ENCODE measurements at places on chromosomes 7 and 10.

DNA sequence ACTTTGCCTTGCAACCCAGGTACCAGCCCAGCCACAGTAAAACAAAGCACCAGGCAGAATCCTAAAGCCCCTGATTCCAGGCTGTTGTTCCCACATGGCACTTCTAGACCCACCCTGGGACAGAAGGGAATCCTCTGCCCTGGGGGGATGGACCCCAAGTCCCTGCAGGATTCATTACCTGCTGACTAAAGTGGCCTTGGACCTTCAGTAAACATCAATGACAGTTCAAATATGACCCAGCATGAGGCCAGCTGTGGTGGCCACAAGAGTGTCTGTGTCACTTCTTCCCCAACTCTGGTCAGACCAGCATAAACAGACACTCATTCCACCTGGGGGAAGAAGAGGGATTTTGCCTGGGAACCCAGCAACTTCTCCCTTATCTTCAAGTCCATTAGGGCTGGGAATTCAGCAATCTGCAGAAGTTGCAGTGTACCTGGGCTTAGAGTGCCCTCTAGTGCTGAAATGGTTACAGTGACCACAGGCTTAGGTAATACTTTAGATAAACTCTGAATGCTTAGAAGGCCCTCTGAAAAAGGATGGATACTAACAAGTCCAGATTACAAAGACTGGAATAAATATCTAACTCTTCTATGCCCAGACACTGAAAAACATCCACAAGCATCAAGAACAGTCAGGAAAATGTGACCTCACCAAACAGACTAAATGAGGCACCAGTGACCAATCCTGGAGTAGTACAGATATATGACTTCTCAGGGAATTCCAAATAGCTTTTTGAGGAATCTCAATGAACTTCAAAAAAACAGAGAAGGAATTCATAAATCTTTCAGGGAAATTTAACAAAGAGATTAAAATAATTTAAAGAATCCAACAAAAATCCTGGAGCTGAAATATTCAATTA is 108.5 kb upstream of the TMEM168 start:
- DNase-seq = no peak

DNA sequence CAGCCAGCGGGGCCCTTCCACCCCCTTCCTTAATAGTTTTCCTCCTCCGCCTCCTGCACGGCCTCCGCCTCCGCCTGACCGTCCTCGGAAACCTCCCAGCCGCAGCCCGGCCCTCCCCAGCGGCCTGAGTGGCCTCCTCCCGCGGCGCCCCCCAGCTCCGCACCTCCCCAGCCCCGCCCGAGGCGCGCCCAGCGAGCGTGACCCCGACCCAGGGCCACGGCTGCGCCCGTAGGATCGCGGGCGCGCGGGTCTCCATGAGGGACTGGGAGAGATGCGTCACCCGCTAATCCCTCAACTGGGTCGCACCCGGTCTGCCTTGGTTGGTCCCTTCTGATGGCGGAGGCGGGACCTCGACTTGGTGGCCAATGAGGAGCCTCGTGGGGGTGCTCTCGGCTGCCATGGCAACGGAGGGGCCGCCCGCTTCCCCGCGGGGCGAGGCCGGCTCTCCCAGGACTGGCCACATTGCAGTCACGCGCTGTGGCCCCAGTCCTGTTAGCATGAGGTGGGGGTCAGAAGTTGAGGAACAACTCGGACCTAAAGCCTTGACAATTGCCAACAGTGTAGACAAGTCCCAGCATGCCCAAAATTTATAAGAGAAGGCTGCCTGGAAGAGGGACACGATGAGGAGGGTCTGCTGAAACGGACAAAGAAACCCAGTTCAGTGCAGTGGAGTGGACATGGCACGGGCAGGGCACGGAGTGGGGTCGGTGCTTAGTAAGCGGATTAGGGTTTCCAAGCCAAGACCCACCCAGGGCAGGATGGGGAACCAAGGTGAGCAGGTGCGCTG is 24.3 kb downstream of the DDIT4 start:
- DNase-seq = no peak

DNA sequence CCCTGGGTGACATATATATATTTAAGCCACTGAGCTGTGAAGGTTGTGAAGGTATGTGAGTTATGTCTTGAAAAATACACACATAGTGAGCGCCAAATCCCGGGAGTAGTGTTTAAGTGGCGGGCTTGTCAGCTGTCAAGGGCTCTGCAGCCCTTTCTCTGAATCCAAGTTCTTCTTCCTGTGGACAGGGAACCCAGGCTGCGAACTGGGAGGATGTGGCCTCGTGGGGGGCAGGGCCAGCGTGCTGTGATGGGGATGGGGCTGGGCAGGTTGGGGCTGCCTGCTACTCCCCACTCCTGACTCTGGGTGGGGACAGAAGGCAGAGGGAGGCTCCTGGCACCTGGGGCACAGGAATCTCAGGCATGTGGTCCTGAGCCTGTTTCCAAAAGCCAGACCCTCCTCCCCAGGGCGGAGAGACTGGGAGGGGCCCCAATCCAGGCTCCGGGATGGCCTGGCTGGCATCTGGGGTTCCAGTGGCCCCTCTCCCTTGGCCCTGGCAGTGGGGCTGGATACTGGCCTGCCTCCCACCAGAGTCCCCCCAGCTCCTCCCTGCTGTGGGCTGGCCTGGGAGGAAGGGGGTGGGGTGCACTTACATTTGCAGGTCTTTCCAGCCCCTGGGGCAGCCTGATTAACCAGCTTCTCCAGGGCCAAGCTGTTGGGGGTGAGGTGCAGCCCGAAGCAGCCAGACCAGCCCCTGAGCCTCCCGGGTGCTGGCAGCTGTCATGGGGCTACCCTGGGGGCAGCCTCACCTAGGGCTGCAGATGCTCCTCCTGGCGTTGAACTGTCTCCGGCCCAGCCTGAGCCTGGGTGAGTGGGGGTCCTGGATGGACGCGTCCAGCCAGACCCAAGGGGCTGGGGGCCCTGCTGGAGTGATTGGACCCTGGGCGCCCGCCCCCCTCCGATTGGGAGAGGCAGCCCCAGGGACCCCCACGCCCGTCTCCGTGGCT is at the start of gene UPK3B:
Gene UPK3B, plus strand, starts transcription at position 622 of the 947 bp plus-strand sequence. Its CDS starts 101 bp downstream, at position 723.
- DNase-seq = no peak

DNA sequence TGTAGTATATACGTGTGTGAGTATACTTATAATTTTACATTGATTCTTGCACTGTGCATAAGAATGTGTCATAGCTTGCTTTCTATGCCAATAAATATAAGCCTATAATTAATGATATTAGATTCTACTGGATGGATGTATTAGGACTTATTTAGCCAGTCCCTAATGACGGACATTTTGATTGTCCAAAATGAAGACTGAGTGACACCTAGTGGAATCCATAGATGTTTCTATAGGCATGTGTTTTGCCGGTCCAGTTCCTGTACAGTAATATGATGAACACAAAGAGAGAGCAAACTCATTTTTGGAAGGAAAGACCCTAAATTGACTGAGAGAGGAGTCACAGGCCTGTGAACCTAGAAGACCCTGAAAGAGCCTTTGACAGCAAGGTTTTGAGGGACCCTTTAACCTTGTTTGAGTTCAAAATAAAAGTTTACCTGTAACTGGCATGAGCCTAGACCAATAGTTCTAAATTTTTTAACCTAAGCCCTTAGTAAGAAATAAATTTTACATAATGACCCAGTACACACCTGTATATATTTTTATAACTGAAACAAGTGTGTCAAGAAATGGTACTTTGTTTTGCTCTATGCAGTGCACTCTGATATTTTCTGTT is 42.4 kb upstream of the AGBL3 start:
- no peak for DNase-seq

GRCh38 chr7:45682358-45682735 is 108.2 kb downstream of the ADCY1 start:
- no peak for DNase-seq

DNA sequence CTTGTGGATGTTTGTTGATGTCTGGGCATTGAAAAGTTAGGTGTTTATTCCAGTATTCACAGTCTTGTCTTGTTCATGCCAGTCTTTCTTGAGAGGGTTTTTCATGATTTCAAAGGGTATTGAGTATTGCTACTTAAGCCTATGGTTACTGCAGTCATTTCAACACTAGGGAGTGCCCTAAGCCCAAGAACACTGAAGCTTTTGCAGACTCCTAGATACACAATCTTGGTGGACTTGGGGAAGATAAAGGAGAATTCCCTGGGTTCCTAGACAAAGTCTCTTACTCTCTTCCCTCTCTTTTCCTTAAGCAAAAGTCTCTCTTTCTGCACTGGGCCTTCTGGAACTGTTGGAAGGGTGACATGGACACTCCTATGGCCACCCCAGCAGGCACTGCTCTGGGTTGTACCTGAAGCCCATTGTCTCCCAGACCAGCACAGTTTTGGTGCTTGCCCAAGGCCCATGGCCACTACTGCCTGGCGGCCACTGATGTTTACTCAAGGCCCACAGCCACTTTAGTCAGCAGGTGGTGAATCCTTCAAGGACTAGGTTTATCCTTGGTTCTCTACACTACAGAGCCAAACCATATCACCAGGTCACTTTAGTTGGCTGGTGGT is 24.9 kb downstream of the SAMD9 start:
- peak; percentile 12 for DNase-seq

GRCh38 chr7:27185013-27185853 is at the start of gene HOXA11:
TSS of gene HOXA11 (minus strand) at chr7:27185232. CDS start at chr7:27185144, 88 bp downstream.
- no peak for DNase-seq

- DNase-seq = no peak
Observed at GRCh38 chr10:133442191-133442966, 11.4 kb upstream of the SCART1 start.

DNA sequence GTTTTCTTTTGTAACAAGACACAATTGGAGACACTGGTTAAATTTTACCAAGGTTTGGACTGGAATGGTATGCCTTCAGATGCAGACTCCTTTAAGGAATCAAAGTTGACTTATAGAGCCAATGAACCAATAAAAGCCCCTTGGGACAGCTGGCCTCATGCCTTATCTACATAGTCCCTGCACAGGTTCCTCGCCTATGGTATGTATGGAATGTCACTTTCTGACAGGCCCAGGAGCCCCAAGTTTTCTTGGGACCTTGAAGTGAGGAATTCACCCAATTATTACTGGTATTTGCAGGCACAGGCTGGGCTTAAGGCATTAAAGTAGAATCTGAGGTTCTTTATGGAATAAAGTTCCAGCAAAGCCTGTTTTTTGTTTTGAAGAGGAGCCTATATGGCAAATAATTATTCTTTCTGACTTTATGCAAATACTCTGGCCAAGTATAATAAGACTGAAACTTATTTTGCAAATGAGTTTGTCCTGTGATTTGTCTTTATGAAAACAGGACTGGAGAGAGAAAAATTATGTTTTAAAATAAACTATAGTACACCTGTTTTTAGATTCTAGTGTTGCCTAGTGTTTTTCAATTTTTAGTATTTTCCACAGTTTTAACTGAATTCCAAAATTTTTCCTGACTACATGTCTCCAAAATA is 24.1 kb upstream of the DNMBP start:
- no peak for DNase-seq

- DNase-seq = no peak
Observed at GRCh38 chr7:43855176-43855575, 14.1 kb downstream of the MRPS24 start.

GRCh38 chr10:100981178-100981772 is 6.0 kb downstream of the MRPL43 start:
- no peak for DNase-seq

DNA sequence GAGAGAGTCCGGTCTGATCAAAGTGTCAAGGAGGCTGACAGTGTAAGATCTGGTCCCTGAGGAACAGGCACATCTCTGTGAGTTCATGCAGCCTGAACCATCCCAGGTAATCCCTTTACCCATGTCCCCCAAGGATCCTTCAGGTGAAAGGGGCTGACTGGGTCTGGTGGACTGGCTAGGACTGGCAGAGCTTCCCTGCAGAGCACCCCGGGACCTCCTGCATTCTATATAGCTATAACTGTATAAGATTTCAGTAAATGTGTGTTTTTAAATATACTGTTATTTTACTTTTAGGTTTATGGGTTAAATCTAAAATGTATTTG is 246.8 kb downstream of the ELMO1 start:
- DNase-seq = no peak

DNA sequence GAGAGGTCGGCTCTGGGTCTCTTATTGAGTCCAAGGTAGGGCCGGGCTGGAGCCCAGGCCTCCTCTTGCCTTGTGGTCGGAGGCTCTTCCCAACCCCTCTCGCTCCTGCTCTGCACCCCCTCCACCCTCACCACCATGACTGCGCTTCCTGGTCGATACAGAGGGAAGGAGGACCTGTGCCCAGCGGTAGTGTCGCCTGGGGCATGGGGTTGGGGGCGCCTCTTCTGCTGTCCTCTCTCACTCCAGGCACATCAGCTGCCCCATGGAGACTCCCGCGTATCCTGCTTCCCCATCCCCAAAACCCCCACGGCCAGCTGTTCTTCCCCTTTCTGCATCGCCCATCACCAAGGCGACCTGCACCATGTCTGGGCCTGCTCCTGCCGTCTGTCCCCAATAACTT is 44.4 kb downstream of the TMEM270 start:
- no peak for DNase-seq

All from epithelial cell of proximal tubule (primary cell).